LHCN-M2 (cell line): ENCODE measurements at places on chromosomes 13 and 19. TPM values are rescaled to one million over a fixed set of nuclear protein-coding genes. Genes with fewer than 3 reads are reported as not detected.

The AP1M2 gene
- total RNA-seq: not detected in 2 replicates

The STOML3 gene
- total RNA-seq: not detected in 2 replicates

The ONECUT3 gene
- 0.06 TPM in 1 of 2 replicates, not detected in the other for total RNA-seq

The KIR3DL1 gene
- not detected in 2 replicates for total RNA-seq

The BCL2L12 gene
- 25.6 and 25.7 TPM in 2 replicates for total RNA-seq

The C19orf73 gene
- 1.1 and 3.1 TPM in 2 replicates for total RNA-seq

The WDR87 gene
- not detected in 2 replicates for total RNA-seq

The TMEM59L gene
- total RNA-seq: 0.11 and 0.26 TPM in 2 replicates

The TDRD12 gene
- 0.52 and 0.71 TPM in 2 replicates for total RNA-seq
